ENCODE measurements at places on chromosomes 13 and 19. TPM values are rescaled to one million over a fixed set of nuclear protein-coding genes. Genes with fewer than 3 reads are reported as not detected.

The FUT2 gene
- total RNA-seq, result 8.7 TPM

- DNase-seq, result no peak
Measured at GRCh38 chr13:33322543-33322809, 36.9 kb upstream of the STARD13 start.

The SIGLEC8 gene
- total RNA-seq, result not detected

The IFI30 gene
- 35.8 TPM for total RNA-seq

DNA sequence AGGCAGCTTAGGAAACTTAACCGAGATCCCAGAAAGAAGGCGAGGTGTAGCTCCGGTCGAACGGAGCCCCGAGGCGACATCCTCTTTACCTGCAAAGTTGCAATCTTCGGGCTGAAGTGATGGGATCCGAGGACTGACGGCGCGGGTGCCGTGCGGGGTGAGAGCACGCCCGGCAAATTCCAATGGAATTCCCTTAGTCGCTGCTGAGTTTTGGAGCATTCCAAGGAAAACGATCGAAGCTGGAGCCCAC, 141 bp downstream of the TRPC4 start:
- DNase-seq, result no peak

Measured in PC-9 (cell line).